ENCODE measurements at places on chromosomes 5 and 9. TPM values are rescaled to one million over a fixed set of nuclear protein-coding genes. Genes with fewer than 3 reads are reported as not detected.

The GPR151 gene
- not detected for total RNA-seq

GRCh38 chr9:93659044-93659836 is 82.9 kb downstream of the PHF2 start:
- peaks cover 5% of the 10 kb centered on the region for H3K36me3 ChIP-seq
- H3K4me1 ChIP-seq: no peaks in the 10 kb centered on the region
- H3K27me3 ChIP-seq: no peaks in the 10 kb centered on the region
- no peak overlapping the region for H3K4me3 ChIP-seq

GRCh38 chr9:135224921-135225541 is 137.6 kb downstream of the OLFM1 start:
- H3K36me3 ChIP-seq: no peaks in the 10 kb centered on the region
- DNase-seq: no peak
- H3K4me3 ChIP-seq: no peak overlapping the region
- peaks cover 19% of the 10 kb centered on the region for H3K27me3 ChIP-seq
- H3K27ac ChIP-seq: no peak overlapping the region

The GRM6 gene
- not detected for total RNA-seq

DNA sequence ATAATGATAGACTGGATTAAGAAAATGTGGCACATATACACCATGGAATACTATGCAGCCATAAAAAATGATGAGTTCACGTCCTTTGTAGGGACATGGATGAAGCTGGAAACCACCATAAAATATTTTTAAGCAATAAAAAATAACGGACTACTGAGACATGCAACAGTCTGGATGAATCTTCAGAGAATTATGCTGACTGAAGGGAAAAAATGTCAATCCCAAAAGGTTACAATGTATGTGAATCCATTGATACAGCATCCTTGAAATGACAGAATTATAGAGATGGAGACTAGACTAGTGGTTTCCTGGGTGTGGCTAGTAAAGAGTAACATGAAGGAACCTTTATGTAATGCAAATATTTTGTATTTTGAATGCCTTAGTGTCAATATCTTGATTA is 1808.6 kb upstream of the NUDT12 start:
- no peak overlapping the region for H3K4me3 ChIP-seq
- no peak for DNase-seq
- no peak overlapping the region for H3K27ac ChIP-seq
- no peaks in the 10 kb centered on the region for H3K36me3 ChIP-seq
- no peaks in the 10 kb centered on the region for H3K27me3 ChIP-seq

Measured in heart right ventricle (tissue), 16 donors.